ENCODE measurements at places on chromosomes 2 and 18.

- no peak for DNase-seq
Observed at GRCh38 chr18:74126684-74127655, 20.7 kb downstream of the FBXO15 start.

DNA sequence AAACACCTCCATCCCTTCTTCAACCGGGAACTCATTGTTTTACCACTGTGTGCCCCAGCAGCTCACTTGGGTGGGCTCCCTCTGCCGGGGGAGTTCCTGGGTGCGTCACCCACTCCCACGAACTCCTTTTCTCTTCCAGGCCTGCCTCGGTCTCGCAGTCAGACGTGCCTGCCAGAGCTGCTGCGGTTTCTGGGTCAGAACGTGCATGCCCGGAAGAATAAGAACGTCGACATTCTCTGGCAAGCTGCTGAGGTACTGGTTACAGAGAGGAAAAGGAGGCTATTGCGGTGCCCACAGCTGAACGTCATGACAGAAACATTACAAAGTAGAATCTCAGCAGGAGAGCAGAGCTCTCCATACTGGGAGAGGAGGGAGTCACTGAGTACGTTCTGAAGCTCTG is 35.6 kb downstream of the COA5 start:
- DNase-seq: no peak

DNA sequence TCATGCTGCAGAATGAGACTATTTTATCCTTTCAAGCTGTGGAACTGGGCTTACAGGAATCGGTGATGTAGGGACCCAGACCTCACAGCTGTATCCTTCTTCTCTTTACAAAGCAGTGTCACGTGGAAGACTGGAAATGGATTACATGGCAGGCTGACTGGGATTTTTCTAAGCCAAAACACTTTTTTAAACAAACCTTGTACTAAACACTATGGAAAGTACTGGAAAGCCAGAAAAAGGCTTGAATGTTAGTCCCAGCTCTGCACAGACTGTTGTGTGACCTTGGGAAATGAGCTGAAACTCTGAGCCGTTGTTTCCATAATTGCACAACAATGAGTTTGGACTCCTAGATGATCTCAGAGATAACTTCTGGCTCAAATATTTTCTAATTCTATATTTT is 7.6 kb upstream of the ADAM23 start:
- DNase-seq: no peak

- DNase-seq: no peak
Observed at GRCh38 chr18:13760047-13760446, 33.6 kb downstream of the RNMT start.

DNA sequence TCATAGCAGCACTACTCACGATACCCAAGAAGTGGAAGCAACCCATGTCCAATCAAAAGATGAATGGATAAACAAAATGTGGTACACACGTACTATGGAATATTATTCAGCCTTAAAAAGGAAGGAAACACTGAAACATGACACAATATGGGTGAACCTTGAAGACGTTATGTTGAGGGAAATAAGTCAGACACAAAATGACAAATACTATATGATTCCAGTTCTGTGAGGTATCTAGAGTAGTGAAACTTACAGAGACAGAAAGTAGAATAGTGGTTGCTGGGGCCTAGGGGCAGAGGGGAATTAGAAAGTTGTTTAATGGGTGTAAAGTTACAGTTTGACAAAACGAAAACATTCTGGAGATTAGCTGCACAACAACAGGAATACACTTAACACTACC is 24.7 kb downstream of the TLK1 start:
- no peak for DNase-seq

- DNase-seq: no peak
Observed at GRCh38 chr18:58900015-58900649, 35.5 kb downstream of the ZNF532 start.

- DNase-seq: no peak
Observed at GRCh38 chr18:9701609-9702349, 6.3 kb upstream of the RAB31 start.

DNA sequence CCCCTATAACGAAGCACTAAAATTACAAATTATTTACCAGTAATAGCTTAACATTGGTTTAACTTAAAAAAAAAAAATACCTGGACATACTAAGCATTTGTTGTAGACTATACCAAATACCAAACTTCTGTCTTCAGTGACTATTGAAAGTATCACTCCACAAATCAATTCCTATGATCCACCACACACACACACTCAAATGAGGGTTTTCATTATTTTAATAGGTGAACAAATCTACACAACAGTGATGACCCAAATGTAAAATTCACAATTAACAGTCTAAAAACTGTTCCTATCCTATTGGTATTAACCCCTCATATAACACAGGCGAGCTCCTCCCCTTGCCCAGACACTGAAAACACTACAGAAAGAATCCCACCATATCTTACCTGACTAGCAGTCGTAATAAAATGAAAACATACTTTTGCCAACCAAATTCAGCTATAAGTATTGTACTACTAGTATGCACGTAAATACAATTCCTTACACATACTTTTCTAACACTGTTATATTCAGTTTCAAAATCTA is 2.5 kb downstream of the SP3 start:
- no peak for DNase-seq

- no peak for DNase-seq
Observed at GRCh38 chr2:182229297-182229696, 197.5 kb downstream of the PDE1A start.

GRCh38 chr2:8477552-8478470 is 204.0 kb upstream of the ID2 start:
- no peak for DNase-seq

DNA sequence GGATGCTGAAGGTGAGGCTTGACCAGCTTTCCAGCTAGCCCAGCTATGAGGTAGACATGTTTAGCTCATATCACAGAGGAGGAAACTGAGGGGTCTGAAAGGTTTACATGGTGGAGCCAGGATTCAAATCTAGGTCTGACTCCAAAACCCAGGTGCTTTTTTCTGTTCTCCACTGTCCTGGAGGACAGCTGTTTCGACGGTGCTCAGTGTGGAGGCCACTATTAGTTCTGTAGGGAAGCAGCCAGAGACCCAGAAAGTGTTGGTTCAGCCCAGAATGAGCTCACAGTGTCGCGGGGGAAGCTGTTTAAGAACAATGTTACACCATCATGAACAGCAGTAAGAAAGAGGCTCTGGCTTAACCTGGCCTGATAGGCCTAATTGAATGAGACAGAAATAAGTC is 11.1 kb downstream of the PROC start:
- no peak for DNase-seq

- no peak for DNase-seq
Observed at GRCh38 chr2:48356701-48357325, 173.1 kb upstream of the STON1 start.

- DNase-seq: no peak
Observed at GRCh38 chr18:48934415-48934722, 16.4 kb downstream of the SMAD7 start.

GRCh38 chr2:212921711-212922110 is 229.7 kb downstream of the IKZF2 start:
- DNase-seq: no peak

DNA sequence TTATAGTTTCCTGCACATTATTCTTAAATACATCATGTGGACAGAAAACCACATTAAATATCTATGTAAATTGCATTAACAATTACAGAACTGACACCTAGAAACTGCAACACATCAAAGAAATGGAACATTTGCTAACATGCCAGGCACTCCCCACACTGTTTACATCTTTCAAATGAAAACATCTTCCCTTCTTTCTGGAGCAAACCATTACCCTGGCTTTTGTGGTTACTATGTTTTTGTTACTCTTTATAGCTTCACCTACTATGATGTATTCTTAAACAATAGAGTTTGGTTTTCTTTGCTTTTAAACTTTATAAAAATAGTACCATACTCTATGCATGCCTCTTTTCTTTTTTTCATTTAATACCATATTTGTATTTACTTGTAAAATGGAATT is 1894.5 kb upstream of the CELF4 start:
- no peak for DNase-seq

DNA sequence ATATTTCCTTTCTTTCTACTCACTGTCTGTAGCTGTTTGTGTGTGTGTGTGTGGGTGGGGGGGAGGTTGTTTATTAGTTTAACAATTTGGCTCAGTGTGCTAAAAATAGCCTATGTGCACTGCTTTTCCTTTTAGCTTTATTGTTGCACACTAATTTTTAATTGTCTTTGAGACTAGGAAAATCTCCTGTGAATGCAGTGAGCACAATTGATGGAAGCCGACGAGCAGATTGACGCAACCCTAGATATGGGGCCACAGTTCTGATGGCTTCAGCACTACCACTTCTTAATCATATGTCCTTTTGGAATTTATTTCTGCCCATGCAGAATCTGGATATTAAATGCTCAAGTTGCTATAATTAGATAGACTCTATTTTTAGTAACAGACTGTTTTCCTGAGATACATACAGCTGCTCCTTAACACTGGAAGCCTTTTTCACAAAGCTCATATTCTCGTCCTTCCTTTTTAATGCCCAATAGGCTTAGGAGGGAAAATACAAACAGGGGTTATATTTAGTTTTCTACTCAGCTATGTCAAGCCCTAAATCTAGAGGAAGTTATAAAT is 109.1 kb downstream of the IRS1 start:
- no peak for DNase-seq

DNA sequence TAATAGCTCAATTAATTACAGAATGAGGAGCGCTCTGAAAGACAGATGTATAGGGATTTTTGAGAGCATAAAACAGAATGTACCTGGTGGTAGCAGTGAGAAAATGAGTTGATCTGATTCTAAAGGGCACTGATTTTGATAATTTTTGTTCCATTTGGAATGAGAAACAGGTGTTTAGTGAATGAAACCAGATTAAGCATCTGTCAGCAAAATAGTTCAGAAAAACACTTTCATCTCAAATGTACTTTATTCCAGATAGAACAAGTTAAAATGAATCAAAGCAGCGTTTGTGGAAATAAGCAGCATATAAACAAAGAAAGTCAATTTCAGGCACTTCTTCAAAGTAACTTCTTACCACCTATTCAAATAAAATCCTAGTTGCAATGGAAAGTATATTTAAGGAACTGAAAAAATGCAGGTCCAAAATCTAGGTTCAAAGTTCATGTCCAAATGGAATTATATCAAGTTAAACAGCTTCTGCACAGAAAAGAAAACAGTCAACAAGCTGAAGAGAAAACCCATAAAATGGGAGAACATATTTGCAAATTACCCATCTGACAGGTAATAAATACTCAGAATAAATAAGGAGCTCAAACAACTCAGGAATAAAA is 11.9 kb upstream of the REG3A start:
- no peak for DNase-seq

DNA sequence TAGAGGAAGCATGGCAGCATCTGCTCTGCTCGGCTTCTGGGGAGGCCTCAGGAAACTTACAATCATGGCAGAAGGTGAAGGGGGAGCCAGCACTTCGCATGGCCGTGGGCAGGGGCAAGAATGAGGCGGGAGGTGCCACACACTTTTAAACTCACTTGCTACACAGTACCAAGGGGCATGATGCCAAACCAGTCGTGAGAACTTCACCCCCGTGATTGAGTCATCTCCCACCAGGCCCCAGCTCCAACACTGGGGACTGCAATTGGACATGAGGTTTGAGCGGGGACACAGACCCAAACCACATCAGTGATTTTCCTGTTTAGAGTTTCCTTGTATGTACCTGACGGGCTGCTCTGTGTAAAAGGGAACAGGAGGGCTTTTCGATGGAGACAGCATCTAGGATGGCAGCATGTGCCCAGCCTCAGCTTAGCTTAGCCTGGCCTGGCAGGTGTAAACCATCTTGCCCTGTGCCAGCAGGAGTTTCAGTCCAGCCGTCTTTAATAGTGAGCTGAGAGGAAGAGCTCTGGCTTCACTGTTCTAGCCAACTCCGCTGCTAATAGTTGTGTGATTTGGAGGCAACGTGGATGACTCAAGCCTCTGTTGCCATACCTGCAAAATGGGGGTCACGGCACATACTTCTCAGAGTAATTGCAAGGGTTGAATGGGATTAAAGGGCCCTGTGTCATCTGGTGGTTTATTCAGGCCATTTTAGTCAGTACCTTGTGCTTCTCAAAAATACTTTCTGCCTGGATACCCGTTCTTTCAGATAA is 101.8 kb downstream of the ASAP2 start:
- DNase-seq: no peak

DNA sequence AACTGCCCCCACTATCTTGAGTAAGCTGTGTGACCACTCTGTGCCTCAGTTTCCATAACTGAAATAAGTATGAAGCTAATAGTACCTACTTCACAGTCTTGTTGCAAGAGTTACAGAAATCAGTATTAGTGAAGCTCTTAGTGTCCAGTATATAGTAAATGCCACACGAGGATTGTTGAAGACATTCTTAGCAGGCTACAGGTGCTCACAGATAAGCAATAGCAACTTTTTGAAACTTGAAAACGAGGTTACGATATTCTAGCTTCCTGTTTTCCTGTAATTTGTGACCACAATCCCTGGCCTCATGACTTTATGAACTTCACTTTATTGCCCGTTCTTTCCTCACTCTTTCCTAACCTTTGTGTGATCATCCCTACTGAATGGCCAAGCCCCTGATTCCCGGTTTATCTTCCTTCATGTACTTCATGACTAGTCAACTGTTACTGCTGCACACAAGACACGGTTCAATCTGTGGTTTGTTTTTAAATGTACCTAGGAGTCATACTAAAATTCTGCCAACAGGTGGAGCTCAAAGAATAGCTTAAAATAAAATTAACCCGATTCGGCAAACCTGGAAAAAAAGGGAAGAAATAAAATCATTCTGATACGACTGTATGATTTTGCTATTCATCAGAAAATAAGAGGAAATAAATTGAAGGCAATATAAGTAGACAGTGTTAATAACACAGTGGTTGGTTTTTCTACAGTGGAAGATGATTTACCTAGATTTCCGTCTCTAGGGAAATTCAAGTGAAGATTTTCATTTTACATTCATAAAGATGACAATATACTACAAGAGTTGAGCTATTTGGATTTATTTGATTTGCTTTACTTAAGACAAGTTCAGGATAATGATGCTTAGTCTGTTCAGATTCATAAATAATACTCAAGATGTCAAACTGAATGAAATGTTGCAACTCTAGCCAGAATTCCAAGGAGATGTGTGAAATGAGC is 38.1 kb upstream of the STAT1 start:
- DNase-seq: no peak

DNA sequence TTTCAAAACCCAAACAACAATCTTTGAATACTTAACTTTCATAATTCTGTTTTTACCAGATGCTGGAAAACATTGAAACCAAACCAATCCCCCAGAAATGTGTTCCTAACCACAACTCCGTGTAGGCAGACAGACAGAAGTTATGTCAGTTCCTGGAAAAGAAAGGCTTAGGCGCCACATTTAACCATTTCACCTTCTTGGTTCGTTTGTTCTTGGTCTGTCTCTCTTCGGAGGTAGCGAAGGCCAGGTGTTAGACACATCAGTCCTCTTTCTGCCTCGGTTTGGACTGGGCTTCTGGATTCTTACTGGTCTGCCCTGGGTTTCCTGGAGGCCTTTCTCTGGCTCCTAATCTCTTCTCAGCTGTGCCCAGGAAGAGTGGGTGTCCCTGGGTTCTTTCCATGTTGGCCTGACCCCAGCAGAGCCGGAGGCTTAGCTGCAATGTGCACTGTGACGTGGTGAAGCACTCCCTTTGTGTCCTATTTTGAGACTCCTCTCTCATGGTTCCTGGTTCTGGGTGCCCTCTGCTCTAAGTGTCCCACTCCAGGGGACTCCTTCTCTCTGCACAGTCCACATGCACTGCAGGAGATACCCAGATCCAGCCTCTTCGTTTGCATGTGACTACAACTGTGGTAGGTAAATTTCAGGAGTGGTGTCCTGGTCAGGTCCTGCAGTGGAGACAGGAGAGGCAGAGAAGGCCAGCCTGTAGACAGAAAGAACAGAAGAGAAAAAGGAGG is 23.1 kb upstream of the RAB31 start:
- no peak for DNase-seq

- DNase-seq: no peak
Observed at GRCh38 chr18:6039055-6039454, 143.7 kb upstream of the TMEM200C start.
